ENCODE measurements at places on chromosomes 2 and 18.

GRCh38 chr18:60585670-60586069 is 213.1 kb upstream of the MC4R start:
- DNase-seq, result no peak

DNA sequence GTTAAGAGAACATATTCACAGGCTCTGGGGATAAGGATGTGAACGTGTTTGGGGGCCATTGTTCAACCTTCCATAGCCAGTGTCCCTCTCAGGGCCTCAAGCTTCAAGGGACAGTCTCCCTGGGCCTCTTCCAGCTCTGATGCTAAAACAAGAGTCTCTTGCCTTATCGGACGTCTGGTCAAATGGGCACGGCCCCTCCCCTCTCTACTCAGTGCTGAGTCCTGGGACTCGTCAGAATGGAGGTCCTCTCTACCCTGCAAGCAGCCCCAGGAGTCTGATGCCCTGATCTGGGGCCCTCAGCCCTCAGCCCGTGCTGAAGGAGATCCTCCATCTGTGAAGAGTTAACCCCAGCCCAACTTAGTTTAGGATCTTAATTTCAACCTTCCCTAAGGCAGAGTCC is 198.2 kb downstream of the ZFP36L2 start:
- DNase-seq, result no peak

- DNase-seq, result no peak
These were observed 61.9 kb upstream of the BZW1 start for GRCh38 chr2:200749631-200750322.

DNA sequence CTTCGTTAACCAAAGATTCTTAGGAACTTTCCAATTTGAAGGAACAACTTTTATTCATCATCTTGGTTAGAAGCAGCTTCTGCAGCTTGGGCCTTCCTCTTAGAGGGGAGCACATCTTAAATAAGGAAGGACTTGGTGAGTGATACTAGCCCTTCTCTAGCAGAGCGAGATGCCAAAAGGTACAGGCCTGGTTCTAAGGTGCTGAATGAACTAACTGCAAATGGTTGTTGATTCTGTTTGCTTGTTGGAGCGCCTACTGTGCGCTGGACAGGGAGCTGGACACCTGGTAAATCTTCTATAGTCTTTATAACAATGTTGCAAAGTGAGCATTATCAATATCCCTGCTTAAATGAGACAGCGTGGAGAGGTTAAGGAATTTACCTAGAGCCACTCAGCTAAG is 127.1 kb downstream of the MYCN start:
- no peak for DNase-seq

- no peak for DNase-seq
These were observed 129.7 kb upstream of the KCNH7 start for GRCh38 chr2:162968306-162968705.

Measured in fibroblast of gingiva (primary cell).